ENCODE measurements at places on chromosomes 12 and 14.

GRCh38 chr12:67816269-67816668 is 167.7 kb downstream of the DYRK2 start:
- no peak for DNase-seq

DNA sequence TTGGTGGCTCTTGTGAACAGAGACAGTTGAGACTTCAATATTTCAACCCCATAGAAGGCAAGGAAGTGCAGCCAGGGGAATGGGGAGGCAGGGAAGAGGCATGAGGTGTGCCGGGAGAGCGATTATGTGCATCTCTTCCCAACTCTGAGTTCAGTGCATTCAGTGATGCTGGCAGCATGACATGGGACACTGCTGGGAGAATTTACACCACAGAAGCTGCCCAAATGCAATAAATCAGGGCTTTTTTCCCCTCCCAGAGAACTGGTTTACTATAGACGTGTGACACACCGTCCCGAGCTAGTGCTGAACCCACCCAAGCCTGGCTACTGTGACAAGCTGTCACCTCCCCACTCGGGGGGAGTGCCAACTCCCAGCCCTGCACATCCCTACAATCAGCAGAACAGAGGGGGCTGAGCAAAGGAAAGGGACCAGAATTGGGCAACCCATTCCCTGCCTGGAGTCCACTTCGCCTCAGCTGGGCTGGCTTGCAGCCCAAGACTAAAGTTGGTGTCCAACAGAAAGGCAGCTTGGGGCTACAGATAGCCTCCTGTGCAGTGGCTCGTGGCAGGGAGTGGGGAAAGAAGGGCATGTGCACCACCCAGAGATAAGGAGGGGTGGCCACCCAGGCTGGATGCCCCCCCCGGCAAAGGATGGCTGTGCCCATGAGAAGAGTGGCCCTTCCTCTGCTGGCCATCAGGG is 16.7 kb downstream of the AHSA1 start:
- DNase-seq, result no peak

GRCh38 chr14:47207617-47208016 is 467.8 kb downstream of the MDGA2 start:
- no peak for DNase-seq

DNA sequence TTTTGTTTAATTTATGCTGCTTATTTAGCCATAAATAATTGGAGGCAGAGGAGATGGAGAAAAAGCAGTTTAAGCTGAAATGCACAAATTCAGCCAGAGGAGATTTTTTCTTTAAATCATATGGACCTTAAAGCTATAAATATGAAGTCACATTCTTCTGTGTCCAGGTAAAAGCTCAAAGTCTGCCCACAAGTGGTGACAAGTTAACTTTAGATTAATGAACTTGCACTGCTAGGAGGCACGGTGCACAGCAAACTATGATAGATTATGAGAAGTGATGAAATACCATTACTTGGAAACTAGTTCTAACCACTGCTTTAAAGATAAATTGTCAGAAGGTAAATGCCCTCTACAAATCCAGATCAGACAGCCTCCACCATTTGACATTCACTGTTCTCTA is 69.0 kb downstream of the IFT81 start:
- DNase-seq, result no peak

DNA sequence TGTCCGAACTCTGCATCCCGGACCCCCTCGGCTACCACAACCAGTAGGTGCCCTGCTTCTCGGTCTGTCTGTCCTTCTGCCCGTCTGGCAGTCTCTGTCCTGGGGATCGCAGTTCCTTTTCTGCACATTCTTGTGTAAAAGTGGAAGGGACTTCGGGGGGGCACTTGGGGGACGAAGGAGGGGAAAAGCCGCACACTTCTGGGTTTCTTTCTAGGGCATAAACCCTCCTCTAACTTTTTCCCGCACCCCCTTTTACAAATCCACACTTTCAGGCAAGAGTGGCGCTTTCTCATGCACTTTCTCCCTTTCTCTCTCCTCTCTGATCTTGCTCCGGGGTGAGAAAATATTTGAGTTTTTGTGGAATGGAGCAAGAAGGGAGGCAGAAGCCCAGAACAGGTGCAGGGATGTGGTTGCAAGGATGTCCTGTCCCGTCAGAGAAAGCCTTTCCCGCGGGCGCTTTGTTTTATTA is 506 bp downstream of the ESRRB start:
- no peak for DNase-seq

- DNase-seq, result no peak
These were observed 64.2 kb downstream of the ELK3 start for GRCh38 chr12:96258104-96258961.

DNA sequence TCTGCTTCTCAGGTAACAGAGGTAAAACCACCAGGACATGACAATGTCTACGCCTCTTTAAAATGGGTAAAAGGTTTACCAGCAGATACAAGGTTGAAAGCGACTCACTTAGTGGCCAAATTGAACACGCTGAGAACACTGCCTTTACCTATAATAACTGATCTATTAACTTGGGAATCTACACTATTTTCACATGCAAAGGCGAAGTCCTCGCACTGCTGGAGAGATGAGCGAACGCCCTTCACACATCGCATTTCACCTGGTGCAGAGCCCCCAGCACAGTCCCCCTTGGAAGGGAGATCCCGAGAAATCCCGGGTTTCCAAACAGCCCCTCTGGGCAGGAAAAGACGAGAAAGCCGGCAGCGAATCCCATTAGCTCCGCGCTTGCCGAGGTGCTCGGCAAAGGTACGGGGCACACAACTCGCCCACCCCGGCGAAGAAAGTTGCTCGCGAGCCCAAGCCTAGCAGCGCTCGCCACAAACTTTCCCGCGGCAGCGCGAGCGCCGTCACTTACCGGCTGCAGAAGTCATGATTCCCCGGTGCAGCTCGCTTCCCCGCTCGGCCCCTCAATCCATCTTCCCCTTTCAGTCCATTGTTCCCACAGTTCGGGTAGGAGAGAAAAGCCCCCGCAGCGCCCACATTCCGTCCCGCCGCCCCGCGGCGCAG is 423 bp downstream of the FGD6 start:
- no peak for DNase-seq

GRCh38 chr14:31419179-31419966 is 977 bp downstream of the HEATR5A start:
- DNase-seq, result no peak

GRCh38 chr14:102063109-102063807 is 23.6 kb downstream of the HSP90AA1 start:
- DNase-seq, result peak; percentile 45

GRCh38 chr12:94062796-94063635 is 85.4 kb upstream of the PLXNC1 start:
- no peak for DNase-seq

- no peak for DNase-seq
These were observed 24.6 kb upstream of the MTERF2 start for GRCh38 chr12:107011519-107011918.

DNA sequence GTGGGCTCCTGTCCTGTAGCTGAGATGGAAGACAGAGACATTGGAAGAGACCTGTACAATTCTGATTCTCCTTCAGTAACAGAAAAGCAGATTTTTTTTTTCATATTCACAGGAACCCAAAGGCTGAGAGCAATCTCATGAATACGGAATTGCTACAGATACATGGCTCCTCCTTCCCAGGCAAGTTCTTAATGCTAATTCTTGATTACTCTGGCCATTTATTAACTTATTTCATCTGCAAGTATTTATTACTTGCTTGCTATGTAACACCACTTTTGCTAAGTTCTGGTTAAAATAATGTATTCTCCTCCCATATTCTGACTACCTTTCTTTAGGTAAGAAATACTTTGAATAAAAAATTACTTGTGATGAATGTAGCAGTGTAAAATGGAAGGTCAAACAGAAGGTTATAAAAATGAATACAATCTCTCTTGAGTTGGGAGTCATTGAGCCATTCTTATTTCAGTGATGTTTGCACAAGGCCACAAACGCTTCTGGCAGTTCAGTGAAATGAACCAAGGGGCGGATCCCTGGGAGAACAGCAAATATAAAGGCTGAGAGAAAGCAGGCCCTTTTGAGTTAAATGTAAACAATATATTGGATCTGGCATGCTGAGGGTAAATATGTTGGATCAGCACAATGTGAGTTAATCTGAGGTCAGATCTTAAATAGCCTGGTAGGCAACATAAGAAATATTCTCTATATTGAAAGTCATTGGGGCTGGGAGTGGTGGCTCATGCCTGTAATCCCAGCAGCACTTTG is 37.6 kb downstream of the MUCL1 start:
- DNase-seq, result no peak

DNA sequence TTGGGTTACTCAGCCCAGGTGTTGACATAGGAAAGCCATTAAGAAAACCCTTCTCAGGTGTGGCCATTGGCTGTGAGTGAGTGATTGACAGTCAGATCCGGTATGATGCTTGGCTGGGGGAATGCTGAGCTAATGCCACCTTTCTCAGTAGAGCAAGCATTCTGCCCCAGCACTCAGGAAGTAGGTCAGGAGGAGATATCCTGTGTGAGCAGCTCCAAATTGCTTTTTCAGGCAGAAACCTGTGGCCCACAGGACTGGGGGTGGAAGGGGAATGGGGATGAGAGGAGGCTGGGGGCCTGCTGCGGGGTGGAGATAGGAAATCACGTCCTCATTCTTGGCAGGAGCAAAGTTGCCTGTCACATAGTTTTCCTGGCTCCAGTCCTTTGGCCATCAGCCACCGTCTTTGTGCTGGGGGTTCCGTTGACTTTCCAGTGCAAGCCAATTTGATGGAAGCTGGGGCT is 55.7 kb downstream of the NINJ2 start:
- DNase-seq, result no peak

DNA sequence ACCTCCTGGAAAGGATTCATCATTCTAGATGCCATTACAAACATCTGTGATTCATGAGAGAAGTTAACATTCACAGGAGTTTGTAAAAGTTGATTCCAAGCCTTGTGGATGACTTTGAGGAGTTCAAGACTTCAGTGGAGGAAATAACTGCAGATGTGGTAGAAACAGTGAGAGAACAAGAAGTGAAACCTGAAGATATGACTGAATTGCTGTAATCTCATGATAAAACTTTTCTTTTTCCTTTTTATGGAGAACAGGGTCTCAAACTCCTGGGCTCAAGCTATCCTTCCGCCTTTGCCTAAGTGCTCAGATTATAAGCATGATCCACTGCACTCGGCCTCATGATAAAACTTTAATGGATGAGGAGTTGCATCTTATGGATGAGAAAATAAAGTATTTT is 64.5 kb upstream of the GTF2A1 start:
- DNase-seq, result no peak

- DNase-seq, result no peak
These were observed 93.5 kb downstream of the PUS7L start for GRCh38 chr12:43665091-43665490.

DNA sequence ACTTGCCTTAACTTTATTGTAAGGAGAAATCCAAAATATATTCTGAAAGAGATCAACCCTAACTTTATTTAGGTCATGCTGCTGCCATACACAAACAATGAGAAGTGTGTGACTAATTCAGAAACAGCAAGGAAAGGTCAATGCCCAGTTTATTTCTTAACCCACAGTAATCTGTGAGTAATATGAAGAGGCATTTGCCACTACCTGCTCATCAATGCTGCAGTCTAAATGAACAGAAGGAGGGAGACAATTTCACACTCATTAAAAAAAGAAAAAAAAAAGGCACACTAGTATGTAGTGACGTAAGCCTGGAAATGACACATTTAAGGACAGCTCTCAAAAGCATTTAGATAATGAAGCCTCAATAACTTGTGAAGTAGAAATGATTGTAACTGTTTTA is 90.5 kb upstream of the FOXN3 start:
- DNase-seq, result no peak

GRCh38 chr12:32270818-32271710 is 128.3 kb upstream of the FGD4 start:
- DNase-seq, result peak; percentile 24
